Colonic mucosa (tissue), 4 donors: ENCODE measurements at places on chromosomes 2 and 18. TPM values are rescaled to one million over a fixed set of nuclear protein-coding genes. Genes with fewer than 3 reads are reported as not detected.

Gene UGT1A3
- 1.9 TPM for total RNA-seq

Gene HOXD8
- 4.6 TPM for total RNA-seq

Gene CARF
- 3.8 TPM for total RNA-seq

DNA sequence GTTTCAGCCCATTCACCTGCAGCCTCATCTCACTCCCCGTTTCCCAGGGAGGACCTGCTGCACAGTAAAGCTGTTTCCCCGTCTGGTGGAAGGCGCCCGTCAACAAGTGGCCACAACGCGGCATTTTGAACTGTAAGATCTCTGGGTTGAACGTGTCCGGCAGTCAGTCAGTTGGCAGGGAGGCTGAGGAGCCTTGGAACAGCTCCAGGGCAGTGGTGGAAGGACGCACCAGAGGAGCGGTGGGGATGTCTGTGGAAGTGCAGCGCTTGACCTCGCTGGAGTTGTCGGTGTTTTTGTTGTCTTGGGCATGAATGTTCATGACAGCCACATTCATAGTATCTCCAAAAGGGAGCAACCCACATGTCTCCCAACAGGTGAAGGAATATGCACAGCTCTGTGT lies 31.4 kb upstream of the MBP start:
- no peak for DNase-seq

DNA sequence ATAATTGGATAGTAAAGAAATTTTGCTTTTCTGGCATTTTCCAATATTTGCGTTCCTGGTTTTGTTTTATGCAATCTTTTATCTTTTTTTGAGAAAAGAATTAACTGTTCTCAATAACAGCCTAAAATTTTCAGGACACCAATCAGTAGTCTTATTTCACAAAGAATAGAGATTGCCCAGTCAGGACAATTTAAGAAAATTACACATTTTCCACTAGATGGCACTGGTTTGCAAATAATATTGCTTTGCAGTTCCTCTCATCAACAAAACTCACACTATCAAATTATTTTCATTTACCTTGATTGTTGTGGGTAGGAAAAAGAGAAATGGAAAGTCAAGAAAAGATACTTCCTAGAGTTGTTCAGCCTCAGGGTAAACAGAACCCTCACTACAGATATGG lies 2.4 kb upstream of the RBM45 start:
- DNase-seq = no peak

GRCh38 chr2:101442667-101443061 lies 32.2 kb downstream of the RFX8 start:
- no peak for DNase-seq

DNA sequence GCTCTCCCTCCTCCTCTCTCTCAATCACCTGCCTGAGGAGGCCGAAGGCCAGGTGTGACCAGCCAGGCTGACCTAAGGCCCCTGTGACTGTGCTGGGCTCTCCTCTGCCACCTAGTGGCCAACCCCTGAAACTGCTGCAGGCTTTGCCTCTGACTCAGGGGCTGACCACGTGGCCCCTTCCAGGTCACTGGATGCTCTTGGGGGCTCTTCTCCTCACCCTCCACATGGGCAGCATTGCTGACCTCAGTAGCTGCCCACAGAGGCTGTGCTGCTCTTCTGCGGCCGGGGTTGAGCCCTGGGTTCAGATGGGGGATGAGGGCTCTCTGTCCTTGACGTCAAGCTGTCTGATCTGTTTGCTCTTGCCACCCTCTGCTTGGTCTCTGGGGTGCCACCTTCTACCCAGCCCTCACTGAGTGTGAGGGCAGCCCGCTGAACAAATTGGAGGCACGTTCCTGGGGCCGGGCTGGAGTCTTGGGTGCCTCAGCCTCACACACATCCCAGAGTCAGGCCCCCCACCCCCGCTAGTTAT lies 122.7 kb downstream of the TWIST2 start:
- DNase-seq = peak; percentile 48

- no peak for DNase-seq
These were observed 29.4 kb downstream of the KIF1A start for GRCh38 chr2:240790370-240791220.

- no peak for DNase-seq
These were observed 1601.1 kb downstream of the LRP1B start for GRCh38 chr2:140529706-140530105.

DNA sequence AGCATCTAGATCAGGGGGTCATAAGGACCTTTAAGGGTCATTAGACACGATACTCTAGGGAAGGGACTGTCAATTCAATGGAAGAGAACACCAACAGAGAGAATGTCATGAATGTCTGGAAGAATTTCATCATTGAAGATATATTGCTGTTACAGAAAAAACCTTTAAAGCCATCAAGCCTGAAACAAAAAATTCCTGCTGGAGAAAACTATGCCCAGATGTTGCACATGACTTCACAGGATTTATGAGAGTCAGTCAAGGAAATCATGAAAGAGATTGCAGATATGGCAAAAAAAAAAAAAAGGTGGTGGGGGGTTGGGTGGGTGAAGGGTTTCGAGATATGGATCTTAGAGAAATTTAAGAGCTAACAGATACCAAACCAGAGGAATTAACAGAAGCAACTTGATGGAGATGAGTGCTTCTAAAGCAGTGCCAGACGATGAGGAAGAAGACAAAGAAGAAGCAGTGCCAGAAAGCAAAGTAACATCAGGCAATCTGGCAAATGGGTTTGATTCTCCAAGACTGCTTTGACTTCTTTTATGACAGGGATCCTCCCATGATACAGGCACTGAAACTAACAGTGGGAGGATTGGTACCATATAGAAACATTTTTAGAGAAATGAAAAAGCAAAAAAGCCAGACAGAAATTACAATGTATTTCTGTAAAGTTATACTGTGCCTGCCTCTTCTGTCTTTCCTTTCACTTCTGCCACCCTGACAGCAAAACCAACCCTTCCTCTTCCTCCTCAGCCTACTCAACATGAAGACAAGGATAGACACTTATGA lies 28.5 kb downstream of the MAP4K3 start:
- no peak for DNase-seq

DNA sequence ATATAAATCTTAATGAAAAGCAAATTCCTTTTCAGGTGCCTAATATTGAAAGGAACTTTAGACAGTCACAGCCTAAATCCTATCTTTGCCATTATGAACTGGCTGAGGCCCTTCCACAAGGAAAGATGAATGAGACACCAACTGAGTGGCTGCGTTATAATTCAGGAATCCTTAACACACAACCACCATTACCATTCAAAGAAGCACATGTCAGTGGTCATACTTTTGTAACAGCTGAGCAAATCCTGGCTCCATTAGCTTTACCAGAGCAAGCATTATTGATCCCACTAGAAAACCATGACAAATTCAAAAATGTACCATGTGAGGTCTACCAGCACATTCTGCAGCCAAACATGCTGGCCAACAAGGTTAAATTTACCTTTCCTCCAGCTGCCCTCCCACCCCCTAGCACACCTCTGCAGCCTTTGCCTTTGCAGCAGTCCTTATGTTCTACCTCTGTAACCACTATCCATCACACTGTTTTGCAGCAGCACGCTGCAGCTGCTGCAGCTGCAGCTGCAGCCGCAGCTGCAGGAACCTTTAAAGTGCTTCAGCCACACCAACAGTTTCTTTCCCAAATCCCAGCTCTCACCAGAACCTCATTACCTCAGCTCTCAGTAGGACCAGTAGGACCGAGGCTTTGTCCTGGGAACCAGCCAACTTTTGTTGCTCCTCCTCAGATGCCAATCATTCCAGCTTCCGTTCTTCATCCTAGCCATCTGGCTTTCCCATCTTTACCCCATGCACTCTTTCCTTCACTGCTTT lies 340.1 kb downstream of the ZNF804A start:
- DNase-seq = no peak

DNA sequence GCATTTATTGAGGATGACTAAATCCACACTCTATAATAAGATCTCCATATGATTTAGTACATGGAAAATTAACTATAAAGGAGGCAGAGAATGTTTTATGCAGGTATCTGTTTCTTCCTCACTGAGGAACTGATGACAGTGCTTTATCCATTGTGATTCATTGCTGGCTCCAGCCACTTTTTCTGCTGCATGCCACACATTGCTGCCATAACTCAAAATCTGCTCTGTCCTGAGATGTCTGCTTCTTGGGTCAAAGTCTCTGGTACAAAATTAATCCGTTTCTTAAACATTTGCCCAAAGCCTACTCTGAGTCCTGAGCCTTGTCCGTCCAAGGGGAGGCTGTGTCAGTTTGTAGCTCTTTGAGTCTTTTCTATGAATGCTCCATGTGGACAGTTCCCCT lies 15.5 kb upstream of the ARHGAP28 start:
- no peak for DNase-seq
